ENCODE measurements at places on chromosomes 5 and 9.

DNA sequence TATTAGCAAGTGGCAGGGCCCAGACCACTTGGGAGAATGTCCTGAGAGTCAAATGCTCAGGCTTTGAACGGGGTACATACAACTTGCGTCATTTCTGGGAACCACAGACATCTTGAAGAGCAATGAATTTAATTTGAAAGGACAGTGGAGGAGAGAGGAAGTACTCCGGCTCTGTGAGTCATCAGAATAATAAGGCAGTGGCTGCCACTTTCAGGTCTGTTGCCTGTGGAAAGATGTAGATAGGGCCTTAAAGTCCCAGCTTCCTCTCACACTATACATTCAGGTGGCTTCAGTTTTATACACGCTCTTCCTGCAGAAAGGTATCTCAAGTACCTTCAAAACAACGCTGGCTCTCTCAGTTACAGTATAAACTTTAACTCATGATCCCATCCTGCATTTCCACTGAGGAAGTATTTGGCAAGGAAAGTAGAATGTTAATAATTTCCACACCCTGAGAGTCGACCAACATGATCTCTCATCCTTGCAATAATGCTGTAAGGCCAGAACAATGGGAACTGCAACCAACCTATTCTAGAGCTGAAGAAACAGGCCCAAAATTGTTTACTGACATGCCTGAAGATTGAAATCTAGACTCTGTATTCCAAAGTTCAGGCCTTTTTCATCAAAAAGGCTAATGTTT, 6.8 kb upstream of the PRUNE2 start:
- no peak for DNase-seq

- no peak for DNase-seq
Observed at GRCh38 chr5:112784726-112785125, 47.0 kb downstream of the APC start.

DNA sequence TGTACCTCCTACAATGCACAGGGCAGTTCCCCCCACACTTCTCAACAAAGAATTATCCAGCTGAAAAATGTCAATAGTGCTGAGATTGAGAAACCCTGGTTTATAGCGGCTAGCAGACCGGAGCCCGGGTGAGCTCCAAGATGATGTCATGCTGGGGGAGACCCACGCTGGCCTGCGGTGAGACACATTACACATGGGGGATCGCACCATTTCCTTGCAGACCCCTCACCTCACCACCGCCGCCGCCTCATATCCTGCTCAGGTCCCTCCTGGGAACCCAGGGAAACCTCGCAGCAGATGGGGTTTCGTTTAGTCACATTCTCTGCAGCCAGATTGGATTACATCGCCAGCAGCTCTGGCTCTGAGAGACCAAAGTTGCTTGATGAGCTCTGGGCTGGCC, 14.7 kb upstream of the TNC start:
- no peak for DNase-seq

DNA sequence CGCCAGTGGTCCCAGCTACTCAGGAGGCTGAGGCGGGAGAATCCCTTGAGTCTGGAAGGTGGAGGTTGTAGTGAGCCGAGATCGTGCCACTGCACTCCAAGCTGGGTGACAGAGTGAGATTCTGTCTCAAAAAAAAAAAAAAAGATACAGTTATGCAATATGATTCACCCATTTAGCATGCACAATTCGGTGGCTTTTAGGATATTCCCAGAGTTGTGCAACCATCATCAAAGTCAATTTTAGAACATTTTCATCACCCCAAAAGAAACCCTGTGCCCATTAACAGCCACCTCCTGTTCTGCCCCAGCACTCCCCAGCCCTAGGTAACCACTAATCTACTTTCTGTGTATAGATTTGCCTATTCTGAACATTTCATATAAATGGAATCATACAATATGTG, 4.3 kb upstream of the DHFR start:
- no peak for DNase-seq

- no peak for DNase-seq
Observed at GRCh38 chr9:127873886-127874285, 3.6 kb downstream of the AK1 start.

GRCh38 chr5:148343046-148343407, 7.7 kb downstream of the SPINK9 start:
- DNase-seq: no peak

GRCh38 chr9:6575324-6576034, 70.0 kb downstream of the GLDC start:
- DNase-seq: no peak

GRCh38 chr9:133581011-133581410, 28.2 kb downstream of the FAM163B start:
- no peak for DNase-seq

- no peak for DNase-seq
Observed at GRCh38 chr9:30534455-30534854, 1850.0 kb upstream of the ACO1 start.

- DNase-seq: no peak
Observed at GRCh38 chr5:135009736-135010501, 24.1 kb downstream of the PITX1 start.

Measured in activated T-helper 9 cell treated with anti-CD3 and anti-CD28 coated beads, Interleukin-2, amount 50 U/mL, for 16 hours (primary cell).